ENCODE measurements at places on chromosomes 1 and 21.

GRCh38 chr1:153775458-153776327 is 486 bp downstream of the SLC27A3 start:
- DNase-seq = peak; percentile 38

GRCh38 chr1:25619101-25619890 is 2.7 kb downstream of the MAN1C1 start:
- no peak for DNase-seq

GRCh38 chr21:36035381-36035791 is 24.9 kb downstream of the SETD4 start:
- no peak for DNase-seq

DNA sequence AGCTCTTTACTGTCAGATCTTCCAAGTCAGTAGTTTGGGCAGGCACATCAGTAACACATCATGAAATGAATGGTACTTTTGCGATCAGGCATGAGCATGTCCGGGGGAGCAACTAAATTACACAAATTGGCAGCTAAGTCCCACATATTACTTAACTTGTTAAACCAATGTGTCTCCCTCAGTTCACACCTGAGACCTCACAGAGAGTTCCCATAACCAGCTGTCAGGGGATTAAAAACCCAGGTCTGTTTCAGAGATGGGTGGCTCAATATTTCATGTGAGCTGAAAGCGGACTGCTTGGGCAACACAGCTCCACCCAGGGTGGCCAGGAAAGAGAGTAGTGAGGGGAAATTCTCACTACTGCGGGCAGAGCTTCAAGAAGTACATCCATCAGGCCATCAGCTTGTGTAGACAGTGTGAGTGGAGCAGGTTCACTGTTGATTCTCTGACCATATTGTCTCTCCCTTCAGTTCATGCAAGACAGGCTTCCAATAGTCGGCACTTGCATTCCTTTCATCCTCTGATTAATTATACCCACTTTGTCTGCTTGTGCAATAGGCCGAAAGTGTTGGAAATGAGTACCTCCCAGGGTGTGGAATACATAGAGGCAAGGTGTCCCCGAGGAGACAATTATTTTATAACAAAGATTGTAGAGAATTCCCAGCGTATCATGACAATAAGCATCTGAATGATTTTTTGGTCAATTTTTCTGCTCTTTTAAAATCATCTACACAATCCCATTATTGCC is 139.9 kb downstream of the PTGER3 start:
- DNase-seq = no peak

DNA sequence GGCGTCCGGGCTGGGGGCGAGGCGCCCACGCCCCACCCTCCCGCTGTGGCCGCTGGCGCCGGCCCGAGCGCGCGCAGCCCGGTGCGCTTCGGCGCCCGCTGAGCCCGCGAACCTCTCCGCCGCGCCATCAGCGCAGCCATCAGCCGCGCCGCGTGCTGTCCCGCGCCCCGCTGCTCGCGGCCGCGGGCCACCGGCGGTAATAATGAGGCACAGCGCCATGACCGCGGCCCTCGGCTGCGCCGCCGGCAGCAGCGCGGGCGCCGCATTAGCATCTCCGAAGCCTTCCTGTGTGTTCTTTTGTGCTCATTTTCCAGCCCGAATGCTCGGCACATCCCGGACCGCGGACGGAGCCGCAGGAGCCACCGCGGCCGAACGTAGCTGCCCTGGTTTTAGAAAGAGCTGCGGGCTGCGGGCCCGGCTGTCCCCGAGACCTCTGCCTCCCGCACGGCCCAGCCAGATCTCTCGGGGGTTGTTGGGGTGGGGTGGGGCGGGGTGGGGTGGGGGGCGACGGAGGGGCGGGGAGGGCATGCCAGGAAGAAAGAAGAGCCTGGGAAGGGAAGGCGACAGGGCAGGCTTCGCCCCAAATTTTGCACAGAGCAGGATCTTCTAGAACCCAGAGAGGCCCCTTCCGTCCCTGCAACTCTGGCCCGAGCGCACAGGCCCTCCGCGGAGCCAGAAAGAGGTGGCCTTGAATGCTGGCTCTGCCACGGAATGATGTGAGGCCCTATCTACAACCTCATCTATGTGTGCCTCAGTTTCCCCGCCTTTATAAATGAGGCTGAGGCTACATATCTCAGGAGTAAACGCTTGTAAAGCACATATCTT is 55.3 kb downstream of the RRAGC start:
- DNase-seq = no peak

GRCh38 chr1:40409467-40409866 is 35.9 kb downstream of the SMAP2 start:
- DNase-seq = no peak

- no peak for DNase-seq
Measured at GRCh38 chr1:58162952-58163550, 383.5 kb downstream of the OMA1 start.

DNA sequence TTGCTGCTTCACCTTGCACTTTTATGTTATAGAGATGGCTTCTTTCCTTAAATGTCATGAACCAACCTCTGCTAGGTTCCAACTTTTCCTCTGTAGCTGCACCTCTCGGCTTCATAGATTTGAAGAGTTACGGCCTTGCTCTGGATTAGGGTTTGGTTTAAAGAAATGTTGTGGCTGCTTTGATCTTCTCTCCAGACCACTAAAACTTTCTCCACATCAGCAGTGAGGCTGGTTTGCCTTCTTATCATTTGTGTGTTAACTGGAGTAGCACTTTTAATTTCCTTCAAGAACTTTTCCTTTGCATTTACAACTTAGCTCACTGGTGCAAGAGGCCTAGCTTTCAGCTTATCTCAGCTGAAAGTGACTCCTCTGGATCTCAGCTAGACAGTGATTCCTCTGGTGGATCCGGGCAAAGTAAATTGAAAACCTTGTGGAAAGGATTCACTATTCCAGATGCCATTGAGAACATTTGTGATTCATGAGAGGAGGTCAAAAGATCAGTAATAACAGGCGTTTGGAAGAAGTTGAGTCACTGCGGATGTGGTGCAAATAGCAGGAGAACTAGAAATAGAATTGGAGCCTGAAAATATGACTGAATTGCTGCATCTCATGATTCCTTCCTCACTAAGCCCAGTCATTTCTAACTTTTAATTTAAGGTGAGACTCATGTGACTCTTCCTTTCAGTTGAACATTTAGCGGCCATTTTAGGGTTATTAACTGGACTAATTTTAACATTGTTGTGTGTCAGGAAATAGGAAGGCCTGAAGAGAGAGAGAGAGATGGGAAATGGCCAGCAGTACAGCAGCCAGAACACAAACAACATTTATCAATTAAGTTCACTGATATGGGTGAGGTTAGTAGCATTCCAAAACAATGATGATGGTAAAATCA is 16.2 kb upstream of the RGS1 start:
- no peak for DNase-seq

DNA sequence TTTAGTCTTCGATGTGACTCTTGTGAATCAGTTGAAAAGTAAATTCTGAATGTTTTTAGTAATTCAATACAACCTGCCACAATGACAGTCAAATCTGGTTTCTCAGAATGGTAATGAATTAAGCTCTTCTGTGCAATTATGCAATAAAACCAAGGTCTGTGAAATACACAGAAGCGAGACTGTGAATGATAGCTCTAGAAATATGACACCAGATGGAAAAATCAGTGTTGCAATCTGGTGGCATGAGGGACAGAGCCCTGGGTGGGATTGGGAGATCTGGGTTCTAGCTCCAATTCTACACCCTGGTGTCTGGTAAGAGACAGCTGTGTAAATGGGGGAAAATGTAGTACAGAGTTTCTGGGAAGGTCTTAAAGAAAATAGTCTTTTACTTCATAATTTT is 586.4 kb upstream of the ZRANB2 start:
- DNase-seq = no peak

DNA sequence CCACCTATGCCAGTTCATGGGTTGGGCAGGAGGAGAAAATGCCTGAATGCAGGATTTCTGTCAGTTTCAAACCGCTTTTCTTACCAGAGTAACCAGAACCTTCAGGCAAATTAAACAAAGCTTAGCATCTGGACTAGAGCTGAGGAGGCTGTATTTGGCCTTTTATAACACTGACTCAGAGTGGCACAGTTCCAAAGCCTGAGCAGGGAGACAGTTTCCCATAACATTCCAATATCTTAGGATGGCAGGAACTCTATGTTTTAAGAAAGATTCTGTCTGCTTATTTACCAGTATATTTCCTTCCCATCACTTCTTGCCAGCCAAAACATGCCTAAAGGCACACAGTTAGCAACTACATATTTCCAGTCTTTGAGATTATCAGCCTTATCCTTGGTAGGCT is 46.8 kb downstream of the UBR4 start:
- no peak for DNase-seq

GRCh38 chr1:36722871-36723270 is 240.2 kb upstream of the CSF3R start:
- no peak for DNase-seq

GRCh38 chr21:37658817-37659458 is 257.3 kb downstream of the KCNJ6 start:
- DNase-seq = no peak

DNA sequence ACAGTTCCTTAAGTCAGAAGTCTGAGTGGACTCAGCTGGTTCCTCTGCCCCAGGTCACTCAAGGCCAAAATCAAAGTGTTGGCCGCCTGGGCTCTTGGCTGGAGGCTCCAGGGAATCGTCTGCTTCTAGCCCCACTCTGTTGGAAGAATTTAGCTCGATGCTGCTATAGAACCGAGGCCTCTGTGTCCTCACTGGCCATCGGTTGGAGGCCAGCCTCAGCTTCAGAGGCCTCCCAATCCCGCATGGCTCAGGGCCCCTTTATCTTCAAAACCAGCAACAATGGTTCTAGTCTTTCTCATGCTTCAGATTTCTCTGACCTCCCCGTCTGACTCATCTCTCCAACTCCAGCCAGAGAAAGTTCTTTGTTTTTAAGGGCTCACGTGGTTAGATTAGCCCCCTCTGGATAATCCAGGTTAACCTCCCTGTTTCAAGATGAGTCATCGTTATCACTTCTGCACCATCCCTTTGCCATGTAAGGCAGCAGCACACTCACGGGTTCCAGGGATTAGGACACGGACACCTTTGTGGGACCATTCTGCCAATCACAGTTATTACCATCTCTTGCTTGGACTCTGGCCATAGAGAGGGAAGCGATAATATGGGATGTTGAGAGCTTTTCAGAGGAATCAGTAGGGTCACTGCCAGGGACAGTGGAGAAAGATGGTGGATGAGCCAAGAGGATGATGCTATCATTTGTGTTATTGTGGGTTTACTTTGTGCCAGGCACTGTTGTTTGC is 13.6 kb downstream of the FHAD1 start:
- no peak for DNase-seq

GRCh38 chr1:230534224-230534623 is 108.1 kb upstream of the COG2 start:
- no peak for DNase-seq

- DNase-seq = no peak
Measured at GRCh38 chr1:208604295-208604694, 360.1 kb upstream of the PLXNA2 start.

DNA sequence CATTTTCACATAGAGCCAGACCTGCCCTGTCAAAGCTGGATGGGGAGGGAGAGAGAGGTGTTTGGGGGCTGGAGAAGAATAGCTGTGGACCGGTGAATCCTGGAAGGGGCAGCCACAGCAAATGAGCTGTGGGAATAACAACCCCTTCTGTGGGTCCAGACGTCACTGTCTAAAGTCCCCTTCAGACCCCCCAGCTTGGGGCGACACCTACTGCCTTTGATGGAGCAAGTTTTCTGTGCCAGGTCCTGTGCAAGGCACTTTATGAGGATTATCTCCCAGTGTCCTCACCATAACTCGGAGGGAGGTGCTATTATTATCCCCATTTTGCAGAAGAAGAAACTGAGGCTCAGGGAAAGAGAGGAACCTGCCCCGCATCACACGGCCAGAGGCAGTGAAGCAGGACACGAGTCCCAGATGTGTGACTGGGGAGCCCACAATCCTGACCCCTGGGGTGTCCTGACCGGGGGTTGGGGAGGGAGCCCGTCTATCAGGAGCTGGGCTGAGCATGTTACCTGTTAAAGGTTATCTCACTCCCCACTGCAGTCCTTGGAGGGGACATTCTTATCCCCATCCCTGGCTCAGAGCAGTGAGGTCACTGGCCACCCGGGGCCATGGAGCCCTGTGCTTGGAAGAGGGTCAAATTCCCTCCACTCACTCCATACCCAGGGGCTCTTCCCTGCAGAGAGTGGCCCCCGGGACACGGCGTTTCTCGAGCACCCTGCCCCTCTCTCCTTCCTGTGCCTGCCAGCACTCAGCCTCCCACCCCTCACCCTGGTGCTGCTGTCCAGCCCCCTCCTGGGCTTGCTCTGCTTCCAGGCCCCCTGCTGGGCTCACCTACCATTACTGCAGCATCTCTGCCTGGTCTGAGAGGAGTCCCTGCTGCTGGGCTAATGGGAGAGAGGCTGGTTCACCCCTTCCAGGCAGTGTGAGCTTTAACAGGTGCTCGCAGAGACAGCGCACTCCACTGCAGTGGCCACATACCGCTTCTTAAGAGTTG is 132.9 kb downstream of the PTPRU start:
- no peak for DNase-seq

DNA sequence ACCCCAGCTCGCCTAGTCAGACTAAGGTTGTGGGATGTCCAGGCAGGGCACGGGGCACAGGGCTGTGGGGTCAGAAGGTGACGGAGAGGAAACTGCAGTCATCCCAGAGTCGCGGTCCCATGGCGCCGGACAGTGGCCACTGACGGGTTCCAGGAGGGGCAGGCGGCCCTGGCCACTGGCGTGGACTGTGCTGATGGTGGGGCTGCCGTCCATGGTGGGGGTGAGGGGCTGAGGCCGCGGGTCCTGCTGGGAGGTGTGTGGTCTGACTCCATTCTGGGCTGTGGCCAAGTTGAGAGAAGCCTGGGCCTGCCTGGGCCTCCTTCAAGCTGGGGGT is 32.0 kb downstream of the PCNT start:
- no peak for DNase-seq

DNA sequence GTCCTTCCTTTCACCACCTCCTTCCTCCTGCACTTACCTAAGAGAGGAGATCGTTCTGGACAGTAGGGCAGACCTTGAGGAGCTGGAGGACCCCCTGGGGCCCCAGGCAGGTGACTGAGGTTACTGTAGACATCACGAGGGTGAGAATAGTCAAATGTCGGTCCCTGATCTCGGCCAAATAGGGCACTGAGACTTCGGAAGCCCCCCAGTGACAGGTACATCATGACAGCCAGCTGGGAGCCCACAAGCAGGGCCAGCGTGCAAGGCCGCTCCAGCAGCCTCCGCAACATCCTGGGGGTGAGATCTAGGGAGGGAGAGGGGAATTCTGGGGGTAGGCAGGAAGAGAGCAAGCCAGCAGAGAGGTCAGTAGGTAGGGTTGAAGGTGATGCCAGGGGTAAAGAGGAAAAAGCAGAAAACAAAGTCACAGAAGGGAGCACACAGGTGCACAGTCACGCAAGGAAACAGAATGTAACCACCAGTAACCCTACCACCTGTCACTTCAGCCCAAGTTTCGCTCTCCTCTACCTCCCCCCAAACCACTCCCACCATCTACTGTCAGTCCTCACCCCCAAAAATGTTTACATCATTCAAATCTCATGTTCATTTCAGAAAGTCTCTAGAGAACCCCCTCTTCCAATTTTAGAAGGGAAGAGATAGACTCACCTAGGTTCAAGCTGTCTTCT is 1.4 kb downstream of the B4GALT3 start:
- no peak for DNase-seq

- no peak for DNase-seq
Measured at GRCh38 chr1:51661081-51661518, 44.2 kb downstream of the OSBPL9 start.

- DNase-seq = peak; percentile 94
Measured at GRCh38 chr1:244862699-244863490, 1.4 kb downstream of the HNRNPU start.

Data from activated gamma-delta T cell treated with anti-CD3 and anti-CD28 coated beads, Interleukin-2, amount 50 U/mL, for 16 hours (primary cell).